Lower leg skin (tissue), 4 donors: ENCODE measurements at places on chromosomes 1 and 21. TPM values are rescaled to one million over a fixed set of nuclear protein-coding genes. Genes with fewer than 3 reads are reported as not detected.

- no peak for DNase-seq
Observed at GRCh38 chr21:45504021-45504515, 38.2 kb downstream of the SLC19A1 start.

GRCh38 chr1:67376381-67376780 is 53.8 kb downstream of the SERBP1 start:
- no peak for DNase-seq

DNA sequence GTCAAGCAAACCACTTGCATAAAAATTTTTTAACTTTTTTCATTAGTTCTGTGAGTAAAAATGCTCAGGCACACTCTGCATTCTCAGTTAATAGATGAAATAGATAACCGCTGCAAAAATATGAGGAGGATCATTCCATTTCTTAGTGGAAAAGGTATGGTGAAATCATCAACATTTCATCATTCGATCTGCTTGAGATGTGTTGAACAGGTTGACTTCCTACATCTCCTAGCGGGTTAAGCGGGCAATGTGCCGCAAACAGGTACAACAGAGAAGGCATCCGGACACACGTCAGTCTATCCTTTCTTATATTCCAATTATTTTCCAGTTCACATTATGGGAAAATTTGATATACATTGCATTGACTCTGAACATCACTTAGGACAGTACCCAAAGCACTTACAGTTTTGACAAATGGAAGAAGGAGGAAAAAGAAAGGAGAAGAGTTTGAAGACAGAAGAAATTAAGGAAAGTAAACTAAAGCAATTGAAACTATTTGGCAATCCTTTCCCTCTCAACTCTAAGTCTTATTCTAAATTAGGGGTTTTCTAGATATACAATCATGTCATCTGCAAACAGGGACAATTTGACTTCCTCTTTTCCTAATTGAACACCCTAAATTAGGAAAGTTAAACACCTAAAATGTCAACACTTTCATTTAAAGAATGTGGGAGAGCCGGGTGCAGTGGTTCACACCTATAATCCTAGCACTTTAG is 33.5 kb downstream of the NIBAN1 start:
- DNase-seq, result no peak

- no peak for DNase-seq
Observed at GRCh38 chr1:71835442-71835813, 446.9 kb downstream of the NEGR1 start.

- peak; percentile 48 for DNase-seq
Observed at GRCh38 chr1:167648978-167649744, 19.1 kb downstream of the RCSD1 start.

DNA sequence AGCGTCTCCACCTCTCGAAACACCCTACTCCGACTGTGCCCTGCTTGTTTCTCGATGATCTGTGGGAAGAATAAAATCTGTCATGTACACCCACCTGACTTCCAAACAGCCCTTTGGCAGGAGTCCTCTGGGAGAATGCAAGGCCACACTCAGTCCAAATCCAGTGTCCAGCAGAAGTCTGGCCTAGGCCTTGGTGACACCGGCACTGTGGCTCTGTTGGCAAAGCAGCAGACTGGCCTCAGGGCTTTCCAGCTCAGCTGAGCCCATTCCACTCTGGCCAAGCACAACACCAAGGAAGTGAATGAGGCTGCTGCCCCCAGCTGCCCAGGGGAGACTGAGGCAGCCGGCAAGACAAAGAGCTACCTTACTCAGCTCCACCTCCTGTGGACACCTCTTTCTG is 25.1 kb upstream of the KNCN start:
- DNase-seq, result no peak

- no peak for DNase-seq
Observed at GRCh38 chr1:5885471-5886139, 106.6 kb downstream of the NPHP4 start.

- no peak for DNase-seq
Observed at GRCh38 chr1:183674339-183674738, 21.2 kb upstream of the APOBEC4 start.

- DNase-seq, result peak; percentile 74
Observed at GRCh38 chr1:2379733-2380404, 11.5 kb downstream of the MORN1 start.

- no peak for DNase-seq
Observed at GRCh38 chr1:15332952-15333715, 76.6 kb upstream of the EFHD2 start.

Gene BTBD19
- 4.0 TPM for total RNA-seq

Gene PADI1
- total RNA-seq, result 24.2 TPM

Gene DYRK3
- total RNA-seq, result 4.7 TPM

Gene CSMD2
- not detected for total RNA-seq
